ENCODE measurements at places on chromosomes 7 and 10. TPM values are rescaled to one million over a fixed set of nuclear protein-coding genes. Genes with fewer than 3 reads are reported as not detected.

GRCh38 chr7:105011831-105012502 is 2.0 kb upstream of the KMT2E start:
- DNase-seq: no peak

IDI2 gene
- total RNA-seq: not detected

- no peak for DNase-seq
Observed at GRCh38 chr7:104779888-104780287, 234.1 kb upstream of the KMT2E start.

- no peak for DNase-seq
Observed at GRCh38 chr10:132444877-132445351, 47.9 kb downstream of the PWWP2B start.

GRCh38 chr7:12715372-12716133 is 28.1 kb downstream of the ARL4A start:
- peak; percentile 82 for DNase-seq

DNA sequence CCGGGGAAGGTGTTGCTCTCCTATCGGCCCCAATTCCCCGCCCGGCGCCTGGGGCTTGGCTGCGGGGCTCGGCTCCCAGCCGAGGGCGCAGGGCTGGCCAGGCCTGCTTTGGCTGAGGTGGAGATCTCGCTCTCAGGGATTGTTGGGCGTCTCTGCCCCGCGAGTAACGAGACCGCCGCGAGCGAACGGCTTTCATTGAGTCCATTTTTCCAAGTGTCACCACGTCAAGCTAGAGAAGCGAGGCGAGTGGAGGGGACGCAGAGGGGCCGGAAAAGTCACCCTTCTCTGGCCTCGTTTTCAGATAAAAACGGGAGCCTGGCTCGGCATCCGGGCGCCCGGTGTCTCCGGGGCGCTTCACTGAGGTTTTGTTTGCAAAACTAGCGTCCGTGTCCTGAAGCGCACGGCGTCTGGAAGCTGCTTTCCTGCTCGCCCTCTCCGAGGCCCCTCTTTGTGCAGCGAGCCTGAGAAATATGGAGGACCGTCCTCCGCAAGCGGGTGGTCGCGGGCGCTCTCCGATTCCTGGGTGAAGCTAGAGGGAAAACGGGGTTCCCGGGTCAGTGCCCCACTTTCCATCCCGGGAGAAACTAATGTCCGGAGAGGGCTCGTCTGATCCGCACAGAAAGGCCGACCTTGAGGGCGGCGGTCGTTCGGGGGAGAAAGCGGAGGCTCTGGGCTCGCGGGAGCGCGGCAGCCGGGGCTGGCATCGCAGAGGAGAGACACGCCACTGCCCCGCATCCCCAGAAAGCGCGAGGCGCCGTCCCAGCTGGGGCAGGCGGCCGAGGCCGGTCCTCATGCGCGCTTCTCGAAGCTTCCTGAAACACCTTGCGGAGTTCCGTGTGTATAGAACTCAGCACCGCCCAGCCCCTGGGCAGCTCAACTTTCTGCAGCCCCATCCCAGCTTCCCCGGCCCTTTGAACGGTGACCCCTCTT is 3.5 kb upstream of the EN2 start:
- peak; percentile 39 for DNase-seq

- DNase-seq: no peak
Observed at GRCh38 chr7:40288827-40289226, 154.0 kb downstream of the SUGCT start.

- peak; percentile 75 for DNase-seq
Observed at GRCh38 chr10:101986624-101986971, 69.4 kb downstream of the ARMH3 start.

DNA sequence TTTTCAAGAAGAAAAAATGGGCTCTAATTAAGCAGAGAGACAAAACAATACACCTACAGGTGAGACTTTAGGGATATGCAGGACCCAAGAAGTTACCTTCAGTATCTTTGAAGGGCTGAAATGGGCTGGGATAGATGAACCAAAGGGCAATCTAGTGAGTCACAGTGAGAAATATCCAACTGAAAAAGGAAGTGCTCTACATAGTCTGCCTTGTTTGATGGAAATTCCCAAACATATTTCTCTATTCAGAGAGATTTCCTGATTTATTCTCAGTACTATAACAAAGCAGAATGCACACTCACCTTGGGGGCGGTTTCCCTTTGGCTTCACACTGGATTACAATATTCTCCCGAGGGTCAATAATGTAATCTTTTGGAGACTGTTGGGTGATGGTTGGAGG is 104.1 kb upstream of the LAMB4 start:
- DNase-seq: no peak
